Astrocyte of the spinal cord (primary cell): ENCODE measurements at places on chromosomes 3 and 15.
A peak's percentile ranks its signal among the peaks of the same experiment; 100 is the strongest.

GRCh38 chr3:144033240-144033589 lies 61.6 kb downstream of the DIPK2A start:
- DNase-seq = no peak

- DNase-seq = no peak
These were observed 1060.8 kb downstream of the ROBO1 start for GRCh38 chr3:78706906-78707523.

DNA sequence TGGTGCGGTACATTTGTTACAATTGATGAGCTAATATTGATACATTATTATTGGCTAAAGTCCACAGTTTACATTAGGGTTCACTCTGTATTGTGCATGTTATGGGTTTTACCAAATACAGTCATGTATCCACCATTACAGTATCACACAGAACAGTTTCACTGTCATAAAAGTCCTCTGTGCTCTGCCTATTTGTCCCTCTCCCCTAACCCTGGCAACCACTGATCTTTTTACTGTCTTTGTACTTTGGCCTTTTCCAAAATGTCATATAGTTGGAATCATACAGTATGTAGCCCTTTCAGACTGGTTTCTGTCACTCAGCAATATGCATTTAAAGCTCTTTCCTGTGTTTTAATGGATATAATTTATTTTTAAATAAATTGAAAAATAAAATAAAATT lies 83.1 kb upstream of the SLC4A7 start:
- no peak for DNase-seq

- no peak for DNase-seq
These were observed 23.9 kb downstream of the ITPR1 start for GRCh38 chr3:4517093-4517492.

DNA sequence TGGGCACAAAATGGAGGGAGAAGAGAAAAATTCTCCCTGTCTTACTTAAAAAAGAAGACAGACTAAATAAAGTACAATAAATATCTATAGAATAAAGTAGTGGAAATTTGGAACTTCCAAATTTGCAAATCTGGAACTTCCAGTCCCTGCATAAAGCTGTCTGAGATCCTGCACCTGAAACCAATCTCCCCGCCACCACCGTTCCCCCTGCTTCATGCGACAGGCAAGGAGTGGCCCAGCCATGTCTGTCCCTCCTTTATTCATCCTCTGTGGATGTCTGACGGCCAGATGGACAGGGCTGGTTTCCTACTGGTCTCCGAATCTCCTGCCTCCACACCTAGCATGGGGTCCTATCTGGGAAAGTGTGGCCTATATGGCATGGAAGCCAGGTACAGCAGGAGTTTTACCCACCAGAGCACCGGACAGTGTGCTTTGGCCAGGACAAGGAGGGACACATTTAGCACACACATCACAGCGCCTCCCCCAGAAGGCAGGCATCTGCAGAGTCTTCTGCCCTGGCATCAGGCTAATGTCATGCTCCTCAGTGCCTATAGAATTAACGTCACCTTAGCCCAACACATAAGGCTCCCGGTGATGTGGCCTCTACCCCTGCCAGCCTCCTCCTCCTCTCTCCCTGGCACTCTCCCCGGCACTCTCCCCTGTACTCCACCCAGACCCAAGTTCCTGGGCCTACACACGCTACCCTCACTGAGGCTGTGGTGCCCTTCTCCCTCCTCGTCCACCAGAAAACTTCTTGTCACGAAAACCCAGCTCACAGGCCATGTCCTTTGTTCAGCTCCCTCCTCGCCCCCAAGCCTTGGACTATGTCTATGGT lies 170.8 kb downstream of the XXYLT1 start:
- DNase-seq = no peak

DNA sequence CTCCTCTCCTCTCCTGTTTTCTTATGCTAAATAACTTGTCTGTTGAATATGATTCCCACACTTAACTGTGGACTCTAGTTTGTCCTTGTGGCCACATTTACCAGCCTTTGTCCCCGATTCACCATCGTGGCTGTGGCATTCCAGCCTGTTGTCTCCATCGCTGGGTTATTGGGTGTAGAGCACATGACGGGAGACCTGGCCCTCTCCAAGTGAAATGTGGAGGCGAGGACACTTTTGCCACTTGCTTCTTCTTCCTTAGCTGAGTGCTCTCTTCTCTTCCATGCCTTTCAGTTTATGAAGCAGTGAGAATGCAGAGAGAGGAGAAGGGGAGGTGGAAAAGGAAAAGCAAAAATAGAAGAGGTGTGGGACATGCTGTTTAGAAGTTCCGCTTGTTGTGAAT lies 61.5 kb upstream of the SAMMSON start:
- no peak for DNase-seq

- DNase-seq = no peak
These were observed 530 bp upstream of the PCOLCE2 start for GRCh38 chr3:142889212-142890014.

DNA sequence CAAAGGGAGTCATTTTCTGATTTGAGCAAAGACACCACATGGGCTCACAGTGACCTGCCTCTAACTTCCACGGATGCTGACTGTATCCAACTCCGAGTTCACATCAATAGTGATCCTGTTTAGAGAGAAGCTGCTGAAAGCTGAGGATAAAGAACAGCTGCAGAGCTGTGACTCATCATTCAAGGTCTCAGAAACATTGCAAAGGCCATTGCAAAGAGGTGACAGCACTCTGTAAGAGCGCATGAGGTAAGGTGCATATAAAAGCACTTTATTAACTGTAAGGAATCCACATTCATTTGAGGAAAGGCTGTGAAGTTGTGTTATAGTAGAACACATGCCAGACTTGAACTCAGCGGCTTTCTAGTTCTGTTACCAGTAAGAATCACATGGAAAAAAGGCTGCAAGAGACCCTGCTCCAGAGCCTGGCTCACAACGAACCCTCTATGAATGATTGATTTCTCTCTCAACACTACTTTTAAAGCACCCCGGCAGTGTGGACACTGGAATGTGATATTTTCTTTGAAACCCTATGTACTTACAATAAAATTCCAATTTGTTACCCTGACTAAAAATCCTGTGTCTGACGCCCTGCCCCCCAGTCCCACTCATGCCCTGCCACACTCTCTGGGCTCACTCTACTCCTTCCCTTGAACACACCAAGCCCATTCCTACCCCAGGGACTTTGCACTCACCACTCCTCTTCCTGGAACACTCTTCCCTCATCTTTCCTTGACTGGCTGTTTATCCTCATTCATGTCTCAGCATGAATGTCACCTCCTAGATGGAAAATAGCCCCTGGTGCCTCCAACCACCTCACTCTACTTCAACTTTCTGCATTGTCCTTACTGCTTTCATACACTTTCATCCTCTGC lies 111.2 kb downstream of the LSM3 start:
- peak; percentile 81 for DNase-seq

GRCh38 chr3:4503050-4503449 lies 9.9 kb downstream of the ITPR1 start:
- DNase-seq = no peak

GRCh38 chr3:136281966-136282520 lies 31.9 kb downstream of the PCCB start:
- no peak for DNase-seq

- DNase-seq = no peak
These were observed 7.9 kb downstream of the ACP3 start for GRCh38 chr3:132325103-132325606.

DNA sequence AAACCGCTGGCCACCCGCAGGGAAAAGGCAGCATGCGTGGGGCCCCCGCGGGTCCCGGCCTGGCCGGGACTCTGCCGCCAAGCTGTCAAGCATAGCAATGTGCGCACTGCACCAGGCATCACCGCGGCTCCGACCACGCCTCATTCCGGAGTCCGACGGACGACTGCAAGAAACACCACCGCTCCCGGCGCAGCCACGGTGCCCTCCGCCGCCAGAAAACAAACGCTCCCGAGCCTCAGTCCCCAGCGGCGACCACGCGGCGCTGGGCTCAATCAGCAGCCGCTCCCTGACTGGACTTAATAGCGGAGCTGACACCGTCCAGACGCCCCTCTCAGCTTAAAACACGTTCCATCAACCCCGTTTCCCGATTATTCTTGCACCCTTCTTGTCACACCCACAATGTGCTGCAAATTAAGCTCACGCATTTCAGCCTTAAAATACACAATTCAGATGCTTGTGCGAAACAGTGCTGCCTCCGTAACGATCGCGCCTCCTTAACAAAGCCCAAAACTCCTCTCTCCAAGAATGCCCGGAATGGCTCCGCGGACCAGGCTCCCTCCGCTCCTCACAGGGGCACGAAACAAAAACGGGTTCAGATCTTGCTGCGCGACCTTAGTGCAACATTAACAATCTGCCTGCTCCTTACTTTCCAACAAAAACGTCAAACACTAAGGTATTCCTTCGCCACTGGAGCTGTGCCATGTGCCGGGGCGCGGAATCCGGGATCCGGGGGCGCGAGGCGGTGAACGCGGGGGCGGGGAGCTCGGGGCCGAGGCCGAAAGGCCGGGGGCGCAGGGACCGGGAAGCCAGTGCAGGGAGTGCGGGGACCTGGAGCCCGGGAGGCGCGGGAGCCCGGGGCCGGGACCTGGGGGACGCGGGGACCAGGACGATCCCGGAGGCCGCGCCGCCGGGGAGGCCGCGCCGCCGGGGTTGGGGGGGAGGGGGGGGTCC lies 655 bp downstream of the CYFIP1 start:
- DNase-seq = peak; percentile 48

GRCh38 chr3:184489268-184489841 lies 72.2 kb upstream of the EPHB3 start:
- no peak for DNase-seq

DNA sequence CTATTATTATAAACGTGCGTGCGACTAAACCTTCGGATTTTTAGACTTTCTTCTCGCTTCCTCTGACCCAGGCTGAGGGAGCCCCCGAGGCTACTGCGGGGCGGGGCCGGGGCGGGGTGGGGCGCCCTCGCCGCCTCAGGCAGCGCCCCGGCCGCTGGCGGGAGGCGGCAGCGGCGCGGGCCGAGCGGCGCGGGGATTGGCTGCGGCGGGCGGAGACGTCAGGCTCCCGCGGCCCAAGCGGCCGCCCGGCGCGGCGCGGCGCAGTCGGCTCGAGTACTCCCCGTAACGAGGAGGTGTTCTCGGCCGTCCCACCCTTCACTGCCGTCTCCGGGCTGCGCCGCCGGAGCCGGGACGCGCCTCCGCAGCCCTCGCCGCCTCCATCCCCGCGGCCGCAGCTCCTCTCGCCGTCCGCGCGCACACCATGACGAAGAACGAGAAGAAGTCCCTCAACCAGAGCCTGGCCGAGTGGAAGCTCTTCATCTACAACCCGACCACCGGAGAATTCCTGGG lies at the start of gene ATP1B3:
Gene ATP1B3, plus strand, starts transcription at position 263 of the 510 bp plus-strand sequence. Its CDS starts 159 bp downstream, at position 422.
- DNase-seq = peak; percentile 81

DNA sequence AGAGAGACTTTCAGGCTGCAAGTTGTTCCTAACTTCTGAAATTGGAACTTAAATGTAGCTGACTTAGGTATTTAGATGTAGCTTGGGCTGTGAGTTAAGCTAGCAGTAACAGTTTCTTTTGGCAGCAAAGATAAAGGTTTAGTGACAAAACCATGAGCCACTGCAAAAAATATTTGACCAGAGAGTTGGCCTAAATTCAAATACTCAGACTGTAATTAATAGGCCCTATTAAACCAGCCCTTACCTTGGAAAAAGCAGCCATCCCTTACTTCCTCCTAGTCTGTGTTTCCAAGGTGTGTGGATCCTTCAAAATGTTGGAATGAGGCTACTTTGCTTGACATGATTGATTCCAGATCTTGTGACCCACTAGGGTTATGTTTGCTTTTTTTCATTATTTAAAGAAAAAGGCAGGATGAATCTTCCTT lies 8.2 kb downstream of the TPM1 start:
- peak; percentile 66 for DNase-seq

- DNase-seq = peak; percentile 18
These were observed 701.4 kb upstream of the LMCD1 start for GRCh38 chr3:7800006-7800780.

DNA sequence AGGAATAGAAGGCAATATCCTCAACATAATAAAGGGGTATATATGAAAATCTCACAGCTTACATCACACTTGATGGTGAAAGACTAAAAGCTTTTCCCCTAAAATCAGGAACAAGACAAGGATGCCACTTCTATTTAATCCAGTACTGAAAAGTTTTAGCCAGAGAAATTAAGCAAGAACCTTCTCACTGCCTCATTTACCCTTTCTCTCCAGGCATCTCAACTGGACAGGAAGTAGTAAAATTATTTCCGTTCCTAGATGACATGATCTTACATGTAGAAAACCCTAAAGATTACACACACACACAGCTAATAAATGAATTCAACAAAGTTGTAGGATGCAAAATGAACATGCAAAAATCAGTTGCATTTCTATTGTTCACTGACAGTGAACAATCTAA lies 11.2 kb downstream of the SCAP start:
- DNase-seq = no peak

DNA sequence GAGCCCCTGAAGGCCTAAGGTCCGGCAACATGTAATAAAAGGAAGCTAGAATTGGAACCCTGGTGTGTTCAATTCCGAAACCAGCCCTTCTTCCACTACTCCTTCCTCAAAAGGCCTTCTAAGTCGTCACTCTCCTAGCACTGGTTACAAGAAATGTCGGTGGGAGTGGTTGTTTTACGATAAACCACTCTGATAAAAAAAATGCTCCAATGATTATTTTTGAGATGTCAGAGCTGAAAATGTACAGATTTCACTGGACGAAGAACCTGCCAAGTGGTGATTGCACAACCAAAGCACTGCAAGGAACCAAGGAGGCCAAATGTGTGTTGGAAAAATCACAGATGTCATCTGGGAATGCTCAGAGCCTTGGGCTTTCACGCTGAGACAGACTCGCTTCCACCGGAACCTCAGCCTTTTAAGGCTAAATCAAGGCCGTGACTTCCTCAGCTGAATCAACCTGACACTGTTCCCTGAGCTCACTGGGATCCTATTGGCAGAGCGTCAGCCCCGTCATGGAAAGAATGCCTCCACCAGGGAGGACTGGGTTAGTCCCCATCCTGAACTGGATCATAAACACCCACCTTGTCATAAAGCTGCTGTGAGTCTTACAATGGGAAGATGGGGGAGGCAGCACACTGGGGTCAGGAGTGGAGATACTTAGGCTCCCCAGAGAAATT lies 108.1 kb upstream of the THBS1 start:
- DNase-seq = peak; percentile 73

DNA sequence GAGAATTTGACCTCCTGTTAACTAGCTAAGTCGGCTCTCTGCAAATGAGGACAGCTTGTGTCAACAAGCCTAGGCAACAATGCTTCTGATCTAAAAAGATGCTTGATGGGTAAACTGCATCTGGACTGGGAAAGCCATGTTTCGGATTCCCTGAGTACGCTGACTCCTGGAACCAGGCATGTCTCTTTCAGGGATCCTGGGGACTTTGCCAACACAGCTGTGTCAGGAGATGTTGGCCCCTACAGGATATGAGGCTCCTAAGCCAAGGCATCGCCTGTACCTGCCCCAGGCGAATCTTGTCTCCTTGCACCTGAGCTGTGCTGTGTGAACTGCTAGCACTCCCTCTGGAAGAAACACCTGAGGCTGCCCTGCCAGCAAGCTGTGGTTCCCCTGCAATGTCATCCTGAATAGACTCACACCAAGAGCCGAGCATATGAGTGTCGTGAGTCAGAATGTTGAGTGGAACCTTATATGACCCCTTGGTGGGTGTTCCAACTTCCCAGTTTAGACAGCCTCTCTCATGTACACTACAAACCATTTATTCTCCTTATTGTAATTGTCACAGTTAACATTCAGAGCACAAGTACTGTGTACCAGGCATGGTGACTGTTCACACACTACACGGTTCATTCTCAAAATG lies 17.0 kb downstream of the EOGT start:
- DNase-seq = peak; percentile 61

GRCh38 chr3:4036046-4036445 lies 236.8 kb downstream of the LRRN1 start:
- DNase-seq = no peak
